ENCODE measurements at places on chromosomes 2 and 18.

- DNase-seq, result no peak
These were observed 294.8 kb upstream of the FIGN start for GRCh38 chr2:164030623-164031022.

GRCh38 chr2:240441326-240441992 is 6.0 kb downstream of the GPC1 start:
- DNase-seq, result no peak

GRCh38 chr2:234628953-234629352 is 132.1 kb upstream of the ARL4C start:
- no peak for DNase-seq

- DNase-seq, result no peak
These were observed 8.5 kb downstream of the GEN1 start for GRCh38 chr2:17762451-17762850.

DNA sequence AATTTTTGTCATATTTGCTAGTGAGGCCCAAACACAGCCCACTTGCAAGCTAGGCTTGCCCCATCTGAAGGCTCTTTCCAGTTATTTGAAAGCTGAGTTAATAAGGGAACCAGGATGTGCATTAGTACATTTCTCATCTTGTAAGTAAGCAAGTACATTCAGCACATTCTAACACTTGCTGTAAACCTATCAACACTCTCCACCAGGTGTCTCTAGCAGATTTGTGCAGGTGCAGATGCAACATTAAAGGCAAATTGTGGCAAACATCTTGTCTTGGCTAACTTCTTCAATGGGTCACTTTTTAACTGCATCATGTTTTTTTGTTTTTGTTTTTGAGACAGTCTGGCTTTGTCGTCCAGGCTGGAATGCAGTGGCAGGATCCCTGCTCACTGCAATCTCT is 25.3 kb upstream of the MFSD6 start:
- DNase-seq, result peak; percentile 43

DNA sequence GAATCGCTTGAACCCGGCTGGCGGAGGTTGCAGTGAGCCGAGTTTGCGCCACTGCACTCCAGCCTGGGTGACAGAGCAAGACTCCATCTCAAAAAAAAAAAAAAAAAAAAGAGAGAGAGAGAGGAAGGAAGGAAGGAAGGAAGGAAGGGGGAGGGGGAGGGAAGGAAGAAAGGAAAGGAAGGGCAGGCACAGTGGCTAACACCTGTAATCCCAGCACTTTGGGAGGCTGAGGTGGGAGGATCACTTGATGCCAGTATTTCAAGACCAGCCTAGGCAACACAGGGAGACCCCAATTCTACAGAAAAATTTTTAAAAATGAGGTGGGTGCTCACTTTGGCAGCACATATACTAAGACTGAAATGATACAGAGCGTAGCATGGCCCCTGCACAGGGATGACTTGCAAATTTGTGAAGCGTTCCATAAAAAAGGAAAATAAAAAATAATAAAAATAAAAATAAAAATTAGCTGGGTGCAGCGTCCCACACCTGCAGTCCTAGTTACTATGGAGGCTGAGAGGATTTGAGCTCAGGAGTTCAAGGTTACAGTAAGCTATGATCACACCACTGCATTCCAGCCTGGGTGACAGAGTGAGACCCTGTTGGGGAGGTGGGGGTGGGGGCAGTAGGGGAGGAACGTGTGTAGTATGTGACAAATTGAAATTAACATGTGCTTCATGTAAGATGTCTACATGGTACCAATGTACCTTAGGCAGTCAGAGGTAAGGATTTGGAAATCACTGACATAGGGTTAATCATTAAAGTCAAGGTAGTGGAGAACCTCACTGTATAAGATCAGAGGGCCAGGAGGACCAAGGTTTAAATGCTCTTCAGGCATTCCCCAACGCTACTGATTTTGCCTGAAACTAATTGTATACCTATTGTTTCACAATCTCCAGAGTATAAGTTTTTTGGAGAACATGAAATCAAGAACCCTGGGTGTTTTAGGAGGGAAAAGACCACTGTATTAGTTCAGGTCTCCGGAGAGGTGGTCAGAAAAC is 1.4 kb downstream of the WDCP start:
- DNase-seq, result no peak
